Activated CD4-positive, alpha-beta T cell treated with anti-CD3 and anti-CD28 coated beads, Interleukin-2, amount 50 U/mL, for 4 hours (primary cell): ENCODE measurements at places on chromosomes 2 and 18.

DNA sequence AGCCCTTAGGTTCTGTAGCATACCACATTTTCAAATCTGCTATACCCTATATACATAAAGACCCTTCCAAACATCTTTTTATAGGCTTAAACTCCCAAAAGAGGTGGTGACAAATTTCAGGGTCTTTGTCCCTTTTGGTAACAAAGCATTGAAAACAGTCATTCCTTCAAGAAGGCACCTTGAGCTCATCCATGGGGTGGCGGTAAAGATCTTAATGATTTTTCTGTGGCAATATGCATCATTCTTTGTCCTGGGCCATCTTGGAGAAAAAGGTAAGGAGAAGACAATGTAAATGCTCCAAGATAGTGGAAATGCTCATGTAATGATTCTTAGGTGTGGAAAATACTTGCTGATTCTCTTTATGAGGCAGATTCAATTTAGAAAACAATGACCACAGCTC is 890.5 kb downstream of the CNTNAP5 start:
- no peak for DNase-seq

- no peak for DNase-seq
Observed at GRCh38 chr2:127618551-127619202, 27.3 kb upstream of the GPR17 start.

- DNase-seq, result no peak
Observed at GRCh38 chr2:112958428-112959108, 19.2 kb upstream of the IL36G start.

DNA sequence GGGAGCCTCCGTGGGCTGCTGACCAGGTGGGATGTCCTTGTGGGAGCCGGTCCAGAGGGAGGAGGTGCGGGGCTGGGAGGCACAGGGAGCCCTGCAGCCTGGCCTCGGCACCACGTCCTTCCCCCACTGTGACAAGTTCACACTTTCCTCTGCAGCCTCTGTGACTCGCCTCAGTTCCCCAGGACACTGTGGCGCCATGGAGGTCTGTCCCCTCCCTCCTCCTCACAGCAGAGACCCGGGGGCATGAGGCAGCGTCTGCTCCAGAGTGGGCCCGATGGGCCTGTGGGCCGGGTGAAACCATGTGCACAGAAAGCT is 27.3 kb upstream of the KCNG2 start:
- no peak for DNase-seq

DNA sequence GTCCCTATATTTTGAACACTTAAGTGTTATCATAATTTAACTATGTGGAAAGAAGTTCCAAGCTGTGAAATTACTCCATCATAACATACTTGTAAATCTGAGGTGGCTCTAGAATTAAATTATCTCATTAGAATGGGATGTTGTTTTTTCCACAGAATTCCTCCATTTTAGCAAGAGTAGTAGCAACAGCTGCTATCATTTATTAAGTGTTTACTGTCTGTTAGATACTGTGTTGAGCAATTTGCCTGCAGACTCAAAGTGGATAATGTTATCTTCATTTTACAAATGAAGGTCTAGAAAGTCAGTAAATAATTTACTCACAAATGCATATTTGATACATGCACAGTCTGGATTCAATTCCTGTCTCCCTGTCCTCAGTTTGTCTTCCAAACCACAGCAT is 504.8 kb upstream of the NRP2 start:
- no peak for DNase-seq

DNA sequence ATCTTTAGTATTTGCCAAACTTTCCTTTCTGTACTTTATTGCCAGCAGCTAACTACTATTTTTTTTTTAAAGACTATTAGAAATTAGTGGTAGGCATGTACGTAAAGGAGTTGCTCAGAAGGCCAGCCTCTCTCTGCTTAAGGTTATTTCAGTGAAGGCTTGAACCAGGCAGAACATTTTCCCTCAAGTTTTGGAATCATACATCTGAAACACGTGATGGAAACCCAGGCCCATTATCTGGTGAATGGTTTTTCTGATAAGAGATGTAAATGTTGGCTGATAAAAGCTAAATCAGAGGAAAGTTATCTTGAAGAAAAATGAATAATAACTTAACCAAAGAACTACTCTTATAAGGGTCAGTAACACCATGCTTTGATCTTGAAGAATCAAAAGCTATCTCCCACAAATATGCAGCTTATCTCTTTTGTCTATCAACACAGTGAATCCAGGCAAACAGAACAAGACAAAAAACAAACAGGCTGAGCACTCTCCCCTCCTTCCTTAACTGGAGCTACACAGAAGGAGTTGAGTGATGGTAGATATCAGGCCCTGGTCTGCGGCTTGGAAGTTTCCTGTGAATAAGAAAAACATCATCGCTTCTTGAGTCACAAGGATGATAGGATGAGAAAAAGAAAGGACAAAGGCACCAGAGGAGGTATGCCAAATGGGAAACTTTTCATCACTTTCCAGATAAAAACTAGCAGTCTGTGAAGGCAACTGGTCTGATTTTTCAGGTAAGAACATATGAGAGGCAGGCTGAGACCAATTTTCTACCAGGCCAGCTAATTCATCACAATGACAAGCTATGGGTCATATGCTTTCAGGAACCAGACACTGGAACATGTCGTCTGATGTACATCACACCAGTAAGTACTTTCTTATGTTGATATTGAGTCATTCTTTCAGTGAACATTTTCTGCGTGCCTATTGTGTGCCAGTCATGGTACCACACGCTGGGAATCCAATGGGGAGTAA is 88.4 kb upstream of the STK17B start:
- peak; percentile 53 for DNase-seq

DNA sequence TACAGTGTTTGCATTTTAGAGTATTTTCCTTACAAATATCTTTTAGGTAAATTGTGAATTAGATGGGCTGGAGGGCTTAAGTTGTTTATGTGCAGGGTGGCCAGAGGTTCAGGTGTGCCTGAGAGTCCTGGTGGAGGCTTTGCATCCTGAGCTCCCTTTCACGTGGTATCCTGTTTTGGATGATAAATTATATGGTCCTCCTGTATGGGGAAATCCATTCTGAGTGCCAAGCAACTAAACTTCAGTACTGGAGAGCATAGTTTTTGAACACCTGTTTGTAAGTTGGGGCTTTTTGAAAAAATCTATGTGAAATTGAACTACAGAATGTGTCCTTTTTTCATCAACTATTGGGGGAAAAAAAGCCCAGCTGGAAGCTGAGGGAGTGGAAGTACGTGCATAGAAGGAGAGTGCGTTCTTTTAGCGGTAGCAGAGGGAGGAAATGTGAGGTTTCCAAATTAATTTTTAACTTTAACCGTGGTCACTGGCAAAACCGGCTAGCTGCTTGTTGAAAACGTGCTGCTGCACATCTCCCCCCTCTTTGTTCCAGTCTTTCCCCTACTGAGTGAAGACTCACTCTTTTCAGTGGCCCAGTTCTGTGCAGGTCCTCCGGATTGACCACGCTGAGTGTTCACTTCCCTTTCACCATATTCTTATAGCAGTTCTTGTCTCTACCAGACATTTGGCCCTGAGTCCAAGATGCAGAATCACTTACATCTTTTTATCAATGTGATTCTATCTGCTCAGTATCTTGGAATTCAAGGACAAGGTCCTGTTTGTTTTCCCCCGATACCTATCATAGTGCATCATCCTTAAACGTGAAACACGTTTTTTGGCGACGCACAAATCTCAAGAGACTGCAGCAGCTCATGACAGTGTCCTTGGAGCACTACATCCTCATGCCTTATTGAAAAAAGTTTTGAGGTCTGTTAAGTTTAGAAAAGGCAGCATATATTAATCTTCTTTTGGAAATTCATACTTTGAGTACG is 15.3 kb downstream of the CNOT11 start:
- DNase-seq, result no peak

GRCh38 chr2:15636972-15637785 is 45.5 kb downstream of the DDX1 start:
- peak; percentile 45 for DNase-seq

- no peak for DNase-seq
Observed at GRCh38 chr2:28377195-28377816, 15.4 kb upstream of the FOSL2 start.

- no peak for DNase-seq
Observed at GRCh38 chr18:76759056-76759455, 63.3 kb upstream of the ZNF236 start.

DNA sequence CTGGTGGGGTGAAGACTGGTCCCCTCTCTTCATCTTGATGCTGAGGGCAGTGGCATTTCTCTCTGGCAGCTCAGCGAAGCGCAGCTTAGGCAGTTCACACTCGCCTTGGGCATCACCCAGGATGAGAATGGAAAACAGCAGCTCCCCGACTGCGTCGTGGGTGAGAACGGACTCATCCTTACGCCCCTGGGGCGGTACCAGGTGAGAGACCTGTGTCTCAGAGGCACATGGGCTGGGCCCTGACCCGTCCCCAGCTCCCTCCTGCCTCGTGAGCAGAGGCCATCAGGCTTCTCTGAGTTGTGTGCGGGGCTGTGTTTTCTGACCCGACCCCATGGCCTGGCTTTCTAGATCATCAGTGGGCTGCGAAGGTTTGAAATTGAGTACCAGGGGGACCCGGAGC is 8.2 kb upstream of the CCDC74A start:
- DNase-seq, result no peak

GRCh38 chr2:46267616-46268015 is 29.6 kb upstream of the EPAS1 start:
- no peak for DNase-seq

- DNase-seq, result no peak
Observed at GRCh38 chr2:201343559-201343958, 13.6 kb downstream of the FLACC1 start.

DNA sequence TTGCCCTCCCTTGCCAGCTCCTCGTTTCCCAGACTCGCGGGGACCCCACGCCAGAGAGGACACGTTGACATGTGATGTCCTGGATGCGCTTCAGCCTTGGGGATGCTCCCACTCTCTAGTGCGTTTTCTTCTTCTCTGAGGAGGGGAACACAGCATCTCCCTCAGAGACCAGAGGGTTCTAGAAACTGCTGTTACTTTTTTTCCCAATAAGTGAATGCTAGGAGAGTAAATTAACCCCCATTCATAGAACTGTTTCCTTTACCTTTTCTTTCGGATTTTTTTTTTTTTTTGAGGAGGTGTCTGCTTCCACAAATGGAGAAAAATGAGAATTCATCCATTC is 370 bp upstream of the EFEMP1 start:
- no peak for DNase-seq

DNA sequence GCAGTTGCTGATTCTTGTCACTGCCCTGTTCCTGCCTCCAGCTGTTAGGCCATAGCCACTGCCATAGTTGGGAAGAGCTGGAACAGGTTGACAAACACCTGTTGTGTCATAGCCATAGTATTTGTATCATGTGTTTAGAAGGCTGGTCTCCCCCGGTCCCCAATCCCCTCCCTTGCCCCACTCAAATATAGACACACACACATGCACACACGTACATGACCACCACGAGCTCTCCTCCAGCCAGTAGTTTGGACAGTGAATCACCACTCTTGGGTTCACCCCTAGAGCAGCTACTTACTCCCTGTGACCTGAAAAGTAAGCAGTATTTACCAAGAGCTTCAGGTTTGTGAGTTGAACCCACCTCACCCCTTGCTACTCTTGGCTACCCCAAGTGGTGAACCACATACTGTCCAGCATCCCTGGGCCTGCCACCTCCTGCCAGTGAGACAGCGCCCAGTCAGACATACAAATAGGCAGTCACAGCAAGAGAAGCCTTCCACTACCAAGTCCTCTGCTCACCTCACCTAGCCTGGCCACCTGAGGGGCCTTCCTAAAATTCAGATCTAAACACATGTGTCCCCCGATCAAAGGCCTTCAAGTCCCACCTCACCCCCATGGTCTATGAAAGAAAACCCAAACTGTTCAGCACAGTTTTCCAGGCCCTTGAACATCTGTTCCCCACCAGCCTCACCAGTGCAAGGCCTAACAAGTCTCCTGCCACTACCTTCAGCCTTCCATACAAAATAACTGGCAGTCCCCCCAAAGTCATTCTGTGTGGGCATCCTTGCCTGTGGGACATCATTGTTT is 7.1 kb downstream of the PCBP1 start:
- no peak for DNase-seq

DNA sequence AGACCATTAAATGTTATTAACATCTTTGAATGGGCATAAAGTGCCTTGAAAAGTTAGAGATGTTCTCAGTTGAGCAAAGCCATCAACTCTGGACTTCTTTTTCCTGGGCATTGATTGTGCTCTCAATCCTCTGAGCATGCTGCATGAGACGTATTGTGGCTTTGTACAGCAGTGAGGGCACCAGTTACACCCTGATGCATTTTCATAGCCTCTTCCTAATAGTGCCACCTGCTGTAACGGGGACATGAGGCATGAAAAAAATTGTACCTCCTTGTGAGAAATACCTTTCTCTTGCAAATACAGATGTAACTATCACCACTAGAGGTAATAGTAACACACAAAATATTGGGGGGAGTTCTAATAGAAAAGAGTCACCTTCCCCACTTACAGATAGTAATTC is 697.5 kb downstream of the TMEM182 start:
- DNase-seq, result no peak

DNA sequence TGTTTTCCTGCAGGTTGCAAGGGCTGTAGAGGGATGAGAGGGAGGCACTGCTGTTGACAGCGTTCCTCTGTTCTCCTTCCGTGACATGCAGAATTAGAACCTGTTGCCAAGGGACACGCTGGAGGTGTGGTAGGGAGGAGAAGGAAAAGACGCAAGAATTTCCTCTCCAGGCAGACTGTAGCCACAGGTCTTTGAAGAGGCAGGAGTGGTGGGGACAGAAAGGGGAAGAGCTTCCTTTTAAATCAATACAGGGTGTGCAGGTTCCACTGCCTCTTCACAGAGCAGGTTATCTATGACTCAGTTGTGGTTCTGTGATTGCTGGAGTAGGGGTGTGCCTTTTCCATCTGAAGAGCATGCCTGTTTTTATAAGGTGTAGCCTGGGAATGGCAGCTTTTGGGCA is 133.0 kb downstream of the WDSUB1 start:
- no peak for DNase-seq

GRCh38 chr18:54453996-54454395 is 96.3 kb downstream of the C18orf54 start:
- DNase-seq, result no peak

- no peak for DNase-seq
Observed at GRCh38 chr18:32450026-32450691, 20.5 kb downstream of the GAREM1 start.

GRCh38 chr2:230774348-230774951 is 61.8 kb downstream of the CAB39 start:
- DNase-seq, result no peak

DNA sequence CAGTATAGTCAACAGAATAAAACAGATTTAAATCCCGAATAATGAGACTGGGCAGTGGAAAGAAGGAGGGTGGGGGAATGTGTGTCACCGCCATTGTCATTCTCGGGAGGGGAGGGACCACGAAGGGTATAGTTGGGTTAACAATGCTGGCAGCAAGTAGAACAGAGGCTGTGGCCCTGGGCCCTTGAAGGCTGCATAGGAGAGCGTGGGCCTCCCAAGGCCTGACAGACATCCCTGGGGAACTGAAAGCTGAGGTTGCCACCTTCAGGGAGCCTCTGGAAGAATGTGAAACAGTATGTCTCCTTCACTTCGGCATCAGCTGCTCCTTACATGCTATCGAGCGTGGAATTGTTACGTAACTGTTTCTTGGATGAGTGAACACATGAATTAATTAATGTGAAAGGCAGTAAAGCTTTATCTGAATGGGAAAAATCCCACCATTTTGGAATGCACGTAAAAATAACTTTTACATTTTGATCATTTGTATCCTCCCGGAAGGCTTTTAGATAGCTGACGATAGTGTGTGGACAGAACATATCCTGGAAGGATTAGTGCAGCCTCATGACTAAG is 92.8 kb upstream of the TTC39C start:
- DNase-seq, result no peak
